ENCODE measurements at places on chromosomes 1 and 21. TPM values are rescaled to one million over a fixed set of nuclear protein-coding genes. Genes with fewer than 3 reads are reported as not detected.
A peak's percentile ranks its signal among the peaks of the same experiment; 100 is the strongest.

DNA sequence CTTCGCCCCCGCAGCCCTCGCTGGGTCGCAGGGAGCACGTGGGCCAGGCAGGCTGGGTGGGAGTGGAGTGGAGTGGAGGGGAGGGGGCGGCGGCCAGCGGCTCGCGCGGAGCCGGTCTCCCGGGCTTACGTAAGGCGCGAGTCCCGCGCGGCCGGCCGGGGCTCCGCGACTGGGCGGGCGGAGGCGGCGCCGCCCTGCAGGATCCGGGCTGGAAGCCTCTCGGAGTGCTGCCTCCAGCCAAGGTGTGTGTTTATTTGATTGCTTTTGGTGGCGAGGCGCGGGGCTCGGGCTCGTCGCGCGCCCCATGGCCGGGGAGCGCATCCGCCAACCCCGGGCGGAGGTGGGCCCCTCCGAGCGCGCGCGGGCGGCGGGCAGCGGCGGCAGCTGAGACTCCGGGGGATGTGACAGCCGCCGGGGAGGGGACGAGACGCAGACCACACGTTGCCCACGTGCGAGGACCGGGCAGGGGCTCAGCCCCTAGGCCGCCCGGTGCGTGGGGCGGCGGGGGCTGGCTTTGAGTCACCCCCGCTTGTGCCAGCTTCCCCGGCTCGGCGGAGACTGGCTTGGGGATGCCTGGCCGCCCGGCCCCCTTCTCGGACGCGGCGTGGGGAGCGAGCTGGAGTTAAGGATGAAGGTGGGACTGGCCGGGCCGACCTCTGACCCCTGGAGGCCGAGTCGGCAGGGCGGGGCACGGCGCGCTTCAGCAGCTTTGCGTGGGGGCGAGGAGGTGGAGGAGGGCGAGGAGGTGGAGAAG lies 402 bp upstream of the AK4 start:
- DNase-seq: peak; percentile 69

DNA sequence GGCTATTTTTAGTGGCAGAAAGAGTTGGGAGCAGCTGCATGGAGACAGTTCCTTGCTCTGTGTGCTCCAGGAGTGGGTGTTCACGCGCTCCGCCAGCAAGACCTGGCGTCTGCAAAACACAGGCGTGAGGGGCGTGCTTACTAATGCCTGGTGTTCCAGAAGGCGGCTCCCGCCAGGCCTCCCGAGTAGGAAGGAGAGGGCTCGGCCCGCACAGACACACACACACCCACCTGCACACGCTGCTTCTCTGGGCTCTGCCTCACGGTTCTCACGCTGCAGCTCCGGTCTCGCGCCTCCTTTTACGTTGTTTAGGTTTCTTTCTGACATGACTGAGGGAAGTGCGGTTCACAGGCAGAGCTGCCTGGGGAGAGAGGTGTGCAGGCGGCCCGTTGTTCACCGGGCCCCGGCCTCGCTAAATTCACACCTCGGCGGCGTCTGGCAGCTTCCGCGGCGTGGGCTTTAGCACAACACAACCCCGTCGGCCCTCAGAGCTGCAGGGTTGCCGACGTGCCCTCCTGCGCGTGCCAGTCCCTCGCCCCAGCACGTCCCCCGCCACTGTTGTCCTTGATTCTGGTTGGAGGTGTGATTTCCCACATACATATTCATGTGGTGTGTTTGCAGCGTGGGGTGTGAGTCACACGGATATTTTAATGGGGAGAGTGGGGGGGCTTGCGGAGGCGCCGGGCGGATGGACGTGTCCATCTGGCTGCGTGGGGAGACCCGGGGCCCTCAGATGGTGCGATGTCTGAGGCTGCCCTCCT lies 77.0 kb downstream of the SKI start:
- DNase-seq: no peak

DNA sequence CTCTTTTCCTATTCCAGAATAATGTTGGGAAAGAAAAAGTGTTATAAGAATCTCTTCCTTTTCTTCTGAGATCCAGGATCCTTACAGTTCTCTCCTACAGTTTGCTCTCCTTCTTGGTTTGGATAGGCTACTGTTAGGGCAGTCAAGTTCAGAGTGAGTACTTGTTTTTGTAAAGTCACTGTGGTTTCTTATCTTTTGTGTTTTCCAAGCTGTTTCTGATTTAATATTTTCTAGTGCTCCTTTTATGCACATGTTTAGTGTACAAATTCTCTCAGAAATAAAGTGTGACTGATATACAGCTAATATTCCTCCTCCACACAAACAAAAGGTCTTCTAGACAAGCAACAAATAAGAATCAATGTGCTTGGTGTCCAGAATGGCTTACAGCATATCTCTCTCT lies 107.7 kb downstream of the BACH1 start:
- no peak for DNase-seq

IL10 gene
- 0.43 TPM for total RNA-seq

TRNP1 gene
- total RNA-seq: 31.7 TPM

GRCh38 chr1:168202941-168203654 lies 22.7 kb upstream of the SFT2D2 start:
- DNase-seq: no peak

DNA sequence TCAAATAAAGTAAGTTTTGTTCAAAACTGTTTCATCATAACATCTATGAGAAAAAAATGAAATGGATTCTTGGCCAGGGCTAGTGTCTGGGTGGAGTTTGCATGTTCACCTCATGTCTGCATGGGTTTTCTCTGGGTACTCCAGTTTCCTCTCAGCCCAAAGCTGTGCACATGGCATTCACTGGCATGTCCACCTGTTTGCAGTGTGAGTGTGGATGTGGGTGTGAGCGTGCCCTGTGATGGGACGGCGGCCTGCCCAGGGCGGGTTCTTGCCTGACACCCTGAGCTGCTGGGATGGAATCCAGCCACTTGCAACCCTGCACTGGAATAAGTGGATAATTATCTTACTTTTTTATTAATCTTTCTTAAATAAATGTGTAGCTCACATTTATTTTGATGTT lies 185.5 kb downstream of the RYR2 start:
- peak; percentile 50 for DNase-seq

- DNase-seq: no peak
Measured at GRCh38 chr1:181135437-181135731, 46.9 kb downstream of the IER5 start.

GRCh38 chr21:14762734-14763694 lies 216.9 kb upstream of the SAMSN1 start:
- no peak for DNase-seq

DNA sequence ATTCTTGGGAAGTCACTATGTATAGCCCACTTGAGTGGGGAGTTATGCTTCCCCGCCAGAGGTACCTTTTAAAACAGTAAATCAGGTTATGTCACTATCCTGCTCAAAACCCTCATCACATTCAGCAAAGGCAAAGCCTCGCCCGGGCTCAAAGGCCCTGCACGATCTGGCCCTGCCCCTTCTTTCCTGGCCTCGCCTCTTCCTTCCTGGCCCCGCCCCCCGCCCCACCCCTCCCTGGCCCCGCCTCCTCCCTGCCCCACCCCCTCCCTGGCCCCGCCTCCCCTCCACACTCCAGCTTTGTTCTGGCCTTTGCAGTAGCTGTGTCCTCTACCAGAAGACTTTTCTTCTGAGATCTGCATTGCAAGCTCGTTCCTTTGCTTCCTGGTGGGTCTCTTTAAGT lies 6.6 kb downstream of the LDLRAD2 start:
- DNase-seq: peak; percentile 59

GRCh38 chr1:32703479-32704291 lies 1.1 kb upstream of the SYNC start:
- peak; percentile 68 for DNase-seq

- peak; percentile 70 for DNase-seq
Measured at GRCh38 chr1:180927348-180927747, 14.7 kb downstream of the KIAA1614 start.

- no peak for DNase-seq
Measured at GRCh38 chr1:158054721-158055120, 61.3 kb downstream of the KIRREL1 start.

GRCh38 chr1:149884433-149885338 lies 14.7 kb upstream of the BOLA1 start:
- no peak for DNase-seq

- DNase-seq: no peak
Measured at GRCh38 chr1:147892731-147893214, 9.8 kb upstream of the GJA8 start.

DNA sequence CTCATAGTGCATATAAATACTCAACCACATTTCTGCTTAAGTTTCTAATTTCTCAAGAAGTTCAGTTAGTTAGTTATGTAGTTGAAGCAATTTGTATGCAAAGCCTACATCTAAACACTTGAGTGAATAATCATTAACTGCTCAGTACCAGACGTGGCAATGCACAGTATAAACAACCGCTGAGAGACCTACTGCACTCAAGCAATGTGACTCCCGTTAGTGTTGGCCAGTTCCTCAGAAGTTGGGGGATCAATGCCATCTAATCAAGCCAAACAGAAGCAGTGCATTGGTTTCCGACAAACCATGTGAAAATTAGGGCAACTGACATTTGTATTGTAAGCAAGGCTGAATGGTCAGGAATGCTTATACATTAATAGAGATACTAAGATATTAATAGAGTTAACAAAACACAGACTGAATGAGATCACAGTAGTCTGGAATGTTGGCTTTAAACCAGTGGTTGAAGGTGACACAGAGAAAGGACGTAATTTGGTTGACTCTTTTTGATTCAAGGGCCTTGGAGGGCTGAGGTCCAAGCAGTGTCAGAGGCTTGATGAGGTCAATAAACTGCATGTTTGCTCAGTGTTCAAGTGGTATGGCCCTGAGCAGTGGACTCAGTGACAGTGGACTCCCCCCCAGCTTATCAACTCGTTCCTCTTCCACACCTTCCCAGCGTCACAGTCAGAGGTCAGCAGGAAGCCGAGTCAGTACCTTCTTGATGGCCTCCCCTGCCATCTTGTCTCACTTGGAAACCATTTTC lies 255.5 kb downstream of the CTH start:
- DNase-seq: no peak

- DNase-seq: no peak
Measured at GRCh38 chr21:42918291-42918690, 7.1 kb downstream of the ERVH48-1 start.

GRCh38 chr1:44775930-44776729 lies 790 bp downstream of the RPS8 start:
- no peak for DNase-seq

DNA sequence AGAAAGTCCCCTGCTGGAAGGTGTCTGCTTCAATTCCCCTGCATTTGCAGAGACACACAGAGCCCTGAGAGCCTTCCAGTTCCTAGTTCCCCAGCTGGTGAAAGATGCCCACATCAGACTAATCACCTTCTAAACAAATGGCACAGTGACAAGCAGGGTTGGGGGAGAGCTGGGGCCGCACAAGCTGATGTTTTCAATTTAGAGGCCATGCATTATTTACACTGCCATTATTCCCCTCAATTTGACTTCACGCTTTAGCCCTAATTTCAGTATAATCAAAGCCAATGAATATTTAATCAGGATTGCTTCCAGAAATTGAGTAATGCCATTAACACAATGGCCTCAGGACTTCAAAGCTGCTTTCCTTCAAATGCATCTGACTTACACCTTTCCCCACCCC lies 81.5 kb downstream of the BEND5 start:
- no peak for DNase-seq

KRTAP13-2 gene
- total RNA-seq: not detected

GRCh38 chr1:153058826-153059784 lies 1.8 kb upstream of the SPRR2A start:
- no peak for DNase-seq

TCP10L gene
- total RNA-seq: 2.4 TPM

- DNase-seq: no peak
Measured at GRCh38 chr1:81351864-81352263, 448.9 kb upstream of the ADGRL2 start.

- no peak for DNase-seq
Measured at GRCh38 chr1:203199002-203199401, 12.5 kb upstream of the CHI3L1 start.

GRCh38 chr1:206637605-206638004 lies 2.3 kb downstream of the DYRK3 start:
- DNase-seq: no peak

All from Right ventricle myocardium superior (tissue), 1 donor.